NCI-H2029 (cell line): ENCODE measurements at places on chromosomes 5 and 9.
A peak's percentile ranks its signal among the peaks of the same experiment; 100 is the strongest.

DNA sequence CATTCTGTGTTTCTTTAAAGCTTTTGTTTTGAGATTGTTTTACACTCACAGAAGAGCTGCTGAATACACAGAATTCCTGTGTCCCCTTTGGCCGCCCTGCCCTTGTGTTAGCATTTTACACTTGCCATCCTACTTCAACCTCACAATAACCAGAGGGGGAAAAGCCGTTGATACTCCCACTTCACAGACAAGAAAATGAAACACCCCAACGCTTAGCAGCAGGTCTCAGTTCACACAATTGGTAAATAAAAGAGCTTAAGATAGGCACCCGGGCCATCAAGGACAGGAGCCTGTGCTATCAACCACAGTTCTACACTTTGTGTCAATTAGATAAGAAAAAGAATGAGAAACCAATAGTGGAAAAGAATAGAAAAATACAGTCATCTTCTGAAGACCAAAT is 178.0 kb downstream of the SYK start:
- DNase-seq, result no peak

DNA sequence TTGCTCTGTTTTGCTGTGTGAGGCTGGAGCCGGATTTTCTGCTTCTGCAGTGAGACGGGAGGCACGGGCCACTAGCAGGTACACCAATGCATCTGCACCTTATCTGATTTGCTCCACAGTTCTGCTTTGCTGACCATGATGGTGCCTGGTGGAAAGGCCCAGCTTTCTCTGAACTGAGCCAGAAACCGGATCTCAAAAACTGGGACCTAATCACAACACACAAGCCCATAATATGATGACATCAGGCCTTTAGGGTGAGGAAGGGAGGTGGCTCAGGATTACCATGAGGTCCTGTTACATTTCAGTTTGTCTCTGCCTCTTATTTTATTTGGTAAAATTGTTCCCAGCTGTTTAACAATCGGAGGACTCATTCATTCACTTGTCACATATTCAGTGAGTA is 49.8 kb downstream of the FGF1 start:
- DNase-seq, result no peak

GRCh38 chr5:144134194-144134826 is 36.1 kb downstream of the YIPF5 start:
- DNase-seq, result no peak

DNA sequence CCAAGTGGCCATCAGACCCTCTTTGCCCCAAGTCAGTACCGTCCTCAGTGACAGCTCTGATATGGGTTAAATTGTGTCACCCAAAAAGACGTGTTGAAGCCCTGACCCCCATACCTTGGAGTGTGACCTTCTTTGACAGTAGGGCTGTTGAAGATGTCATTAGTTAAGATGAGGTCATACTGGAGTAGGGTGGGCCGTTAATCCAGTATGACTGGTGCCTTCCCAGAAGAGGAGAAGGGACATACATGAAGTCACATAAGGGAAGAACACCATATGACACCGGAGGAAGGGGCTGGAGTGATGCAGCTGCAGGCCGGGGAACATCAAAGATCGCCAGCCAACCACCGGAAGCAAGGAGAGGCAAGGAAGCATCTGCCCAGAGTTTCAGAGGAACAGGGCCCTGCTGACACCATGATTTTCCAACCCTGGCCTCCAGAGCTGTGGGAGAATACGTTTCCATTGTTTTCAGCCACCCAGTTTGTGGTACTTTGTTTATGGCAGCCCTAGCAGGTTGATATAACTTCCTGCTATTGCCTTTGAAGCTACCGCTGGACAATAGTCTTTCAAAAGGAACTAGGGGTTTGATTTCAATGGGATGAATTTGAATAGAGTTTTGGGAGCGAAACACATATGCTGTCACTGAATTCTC is 36.4 kb upstream of the CPEB4 start:
- no peak for DNase-seq

DNA sequence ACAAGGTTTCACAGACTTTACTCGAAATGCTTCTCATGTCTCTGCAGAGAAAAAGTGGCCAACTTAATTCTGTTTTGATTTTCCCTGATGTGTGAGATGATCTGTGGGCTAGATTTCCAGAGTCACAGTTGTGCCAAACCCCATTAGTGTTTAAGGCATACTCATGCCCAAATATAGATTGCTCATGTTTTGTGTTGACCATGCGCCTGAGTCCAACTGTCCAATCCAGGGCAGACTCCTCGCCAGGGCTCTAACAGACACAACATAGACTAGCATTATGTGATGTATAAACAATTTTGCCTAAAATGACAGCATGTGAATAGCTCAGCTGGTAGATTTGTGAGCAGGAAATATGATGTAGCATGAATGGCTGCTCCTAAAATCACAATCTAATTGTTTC is 128.1 kb downstream of the PRDM6 start:
- DNase-seq, result no peak

- no peak for DNase-seq
Measured at GRCh38 chr5:176396330-176396729, 7.8 kb downstream of the HIGD2A start.

GRCh38 chr9:110994771-110995241 is 43.5 kb downstream of the LPAR1 start:
- DNase-seq, result no peak

DNA sequence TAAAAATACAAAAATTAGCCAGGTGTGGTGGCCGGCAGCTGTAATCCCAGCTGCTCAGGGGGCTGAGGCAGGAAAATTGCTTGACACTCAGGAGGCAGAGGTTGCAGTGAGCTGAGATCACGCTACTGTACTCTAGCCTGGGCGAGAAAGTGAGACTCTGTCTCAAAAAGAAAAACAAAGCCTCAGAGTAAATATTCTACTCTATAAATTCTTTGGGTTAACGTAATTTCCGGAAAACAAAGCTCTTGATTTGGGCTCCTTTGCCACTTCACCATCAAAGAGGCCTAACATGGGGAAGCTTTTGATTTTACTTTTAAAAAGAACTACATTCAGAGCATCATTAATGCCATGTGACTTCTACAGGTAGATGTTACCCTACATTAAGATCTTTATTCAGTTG is 103.1 kb downstream of the SERINC5 start:
- DNase-seq, result no peak

- DNase-seq, result no peak
Measured at GRCh38 chr5:138809391-138809790, 56.2 kb downstream of the CTNNA1 start.

GRCh38 chr9:121560921-121561320 is 61.3 kb upstream of the GGTA1 start:
- DNase-seq, result no peak

DNA sequence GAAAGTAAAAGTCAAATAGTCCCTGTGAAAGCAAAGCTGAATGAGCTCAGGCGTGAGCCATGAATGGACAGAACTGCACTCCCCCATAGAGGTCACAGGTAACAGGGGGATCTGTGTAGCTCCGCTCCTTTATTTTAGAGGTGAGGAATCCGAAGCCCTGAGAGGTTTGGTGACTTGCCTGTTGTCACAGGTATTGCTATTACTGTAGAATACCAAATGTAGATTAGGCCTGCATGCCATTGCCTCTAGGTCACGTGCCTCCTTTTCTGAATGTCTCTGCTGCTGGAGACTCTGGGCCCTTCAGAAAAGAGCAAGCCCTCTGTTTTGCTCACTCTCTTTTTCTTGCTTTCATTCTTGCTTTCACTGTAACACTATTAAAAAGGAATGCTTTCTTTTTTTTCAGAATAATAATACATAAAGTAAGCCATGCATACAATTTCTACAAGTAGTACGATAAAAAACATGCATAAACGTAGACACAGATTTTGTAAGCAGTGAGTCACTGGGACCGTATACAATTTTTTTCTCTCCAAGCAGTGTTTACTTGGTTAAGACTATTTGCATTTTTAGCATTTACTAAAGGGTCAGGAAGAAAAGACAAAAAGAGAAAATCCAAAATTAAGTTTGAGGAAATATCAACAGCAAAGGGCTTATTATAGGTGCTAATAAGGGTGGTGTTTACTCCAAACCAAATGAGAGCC is 568.7 kb upstream of the ADAMTS16 start:
- no peak for DNase-seq

- no peak for DNase-seq
Measured at GRCh38 chr5:114305402-114306207, 56.3 kb upstream of the KCNN2 start.

DNA sequence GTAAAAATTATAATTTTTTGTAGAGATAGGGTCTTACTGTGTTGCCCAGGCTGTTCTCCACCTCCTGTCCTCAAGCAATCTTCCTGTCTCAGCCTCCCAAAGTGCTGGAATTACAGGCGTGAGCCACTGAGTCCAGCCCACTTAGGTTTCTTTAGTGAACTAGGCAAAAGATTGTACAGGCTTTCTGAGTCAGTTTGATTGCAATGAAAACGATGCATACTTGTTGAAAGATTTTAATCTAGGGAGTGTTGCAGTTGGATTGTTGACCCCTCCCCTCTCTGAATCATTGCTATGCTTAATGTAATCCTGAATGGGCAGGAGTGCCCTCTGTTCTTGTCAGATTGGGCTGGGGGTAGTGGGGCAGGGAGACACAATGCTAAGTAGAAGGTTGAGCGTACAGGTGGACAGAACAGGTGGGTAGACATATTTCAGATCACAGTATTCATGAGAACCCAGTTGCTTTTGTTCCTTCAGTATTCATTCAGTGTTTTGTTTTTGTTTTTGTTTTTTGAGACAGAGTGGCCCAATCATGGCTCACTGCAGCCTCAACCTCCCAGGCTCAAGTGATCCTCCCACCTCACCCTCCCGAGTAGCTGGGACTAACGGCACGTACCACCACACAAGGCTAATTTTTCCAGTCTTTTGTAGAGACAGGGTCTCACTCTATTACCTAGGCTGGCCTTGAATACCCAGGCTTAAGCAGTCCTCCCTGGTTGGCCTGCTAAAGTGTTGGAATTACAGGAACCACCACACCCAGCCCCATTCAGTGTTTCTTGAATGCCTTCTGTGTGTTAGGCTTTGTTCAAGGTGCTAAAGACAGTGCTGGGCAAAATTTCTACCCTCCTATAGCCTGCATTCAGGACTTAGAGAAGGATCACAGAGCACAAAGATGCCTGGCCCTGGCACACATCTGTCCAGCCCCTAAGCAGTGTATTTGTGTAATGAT is 70.1 kb downstream of the KIAA1958 start:
- no peak for DNase-seq

DNA sequence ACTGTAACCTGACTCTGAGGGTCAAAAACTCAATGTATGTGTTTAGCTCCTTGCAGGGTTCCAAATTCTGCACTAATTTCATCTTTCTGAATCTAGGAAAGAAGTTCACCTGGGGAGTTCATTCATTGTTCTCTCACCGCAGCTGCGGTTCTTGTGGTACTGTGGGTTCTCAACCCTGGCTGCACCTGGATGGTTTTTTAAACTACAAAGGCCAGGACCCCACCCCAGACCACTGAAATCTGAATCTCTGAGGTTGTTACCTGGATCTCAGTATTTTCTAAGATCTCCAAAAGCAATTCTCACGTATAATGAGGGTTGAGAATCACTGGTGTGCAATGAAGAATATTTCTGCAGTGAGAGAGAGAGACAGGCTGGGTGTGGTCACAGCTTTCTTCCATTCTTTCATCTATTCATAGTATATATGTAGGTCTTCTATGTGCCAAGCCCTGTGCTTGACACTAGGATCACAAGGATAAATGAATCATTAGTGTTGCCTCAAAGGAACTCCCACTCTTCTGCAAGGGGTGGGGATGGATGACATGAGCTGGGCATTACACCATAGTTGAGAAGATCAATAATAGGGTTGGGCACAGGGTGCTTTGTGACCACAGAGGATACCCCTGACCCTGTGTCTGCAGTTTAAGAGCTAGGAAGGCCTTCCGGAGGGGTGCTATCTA is 109.8 kb downstream of the GALNT10 start:
- no peak for DNase-seq

GRCh38 chr9:5817862-5818261 is 15.1 kb downstream of the ERMP1 start:
- DNase-seq, result no peak

- DNase-seq, result peak; percentile 51
Measured at GRCh38 chr5:103224118-103224893, 34.3 kb upstream of the MACIR start.

- DNase-seq, result no peak
Measured at GRCh38 chr5:111937094-111937493, 180.1 kb upstream of the NREP start.

GRCh38 chr5:11422342-11422741 is 481.9 kb downstream of the CTNND2 start:
- DNase-seq, result no peak

GRCh38 chr5:40402007-40402364 is 277.7 kb upstream of the PTGER4 start:
- DNase-seq, result no peak

- DNase-seq, result no peak
Measured at GRCh38 chr9:70043689-70044489, at the start of gene MAMDC2. Gene MAMDC2 (plus strand): TSS chr9:70043848. CDS start chr9:70044198, 350 bp downstream.

DNA sequence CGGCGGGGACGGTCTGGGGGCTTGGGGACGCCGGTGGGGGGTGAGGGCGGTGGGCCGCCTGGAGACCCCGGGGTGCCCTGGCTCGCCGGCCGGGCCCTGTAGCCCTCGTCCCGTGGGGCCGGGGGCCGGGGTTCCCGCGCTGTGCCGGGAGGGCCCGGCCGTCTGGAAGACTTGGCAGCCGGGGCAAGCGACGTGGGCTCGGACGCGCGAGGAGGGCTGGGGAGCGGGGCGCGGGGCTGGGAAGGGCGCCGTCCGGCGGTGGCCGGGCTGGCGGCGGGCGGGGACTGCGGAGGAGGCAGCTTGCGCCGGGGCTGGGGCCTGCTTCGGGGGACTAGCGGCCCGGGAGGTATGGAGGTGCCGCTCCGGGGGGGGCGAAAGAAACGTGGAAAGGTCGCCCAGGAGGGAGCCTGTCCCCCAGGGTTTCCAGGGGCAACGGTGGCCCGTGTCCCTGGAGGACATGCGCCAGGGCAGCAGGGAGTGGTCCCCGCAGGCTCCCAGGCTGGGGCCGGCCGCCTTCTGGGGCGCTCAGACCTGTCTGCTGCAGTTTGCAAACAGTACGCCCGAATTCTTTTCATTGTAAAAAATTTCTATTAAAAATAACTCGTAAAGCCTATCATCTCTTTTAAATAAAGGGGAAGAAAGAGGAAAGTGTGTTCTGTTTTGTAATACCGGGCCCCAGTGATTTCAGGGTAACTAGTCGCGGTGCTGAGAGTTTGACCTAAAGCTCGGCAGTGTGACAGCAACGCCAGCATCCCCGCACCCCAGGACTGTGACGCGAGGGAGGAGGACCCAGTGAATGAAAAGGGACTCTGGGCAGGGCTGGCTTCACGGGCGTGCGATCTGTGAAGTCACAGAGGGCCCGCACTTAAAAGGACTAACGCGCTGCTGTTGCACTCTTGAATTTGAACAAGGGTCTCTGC is 752 bp upstream of the ANKH start:
- no peak for DNase-seq

GRCh38 chr9:78298046-78298765 is 1.3 kb downstream of the PSAT1 start:
- no peak for DNase-seq

- no peak for DNase-seq
Measured at GRCh38 chr5:169099801-169100734, 200.9 kb downstream of the SLIT3 start.

GRCh38 chr5:38866362-38867031 is 20.7 kb downstream of the OSMR start:
- no peak for DNase-seq

- no peak for DNase-seq
Measured at GRCh38 chr9:136206602-136207275, 1.8 kb upstream of the LHX3 start.
